CD4-positive, alpha-beta T cell treated with Interleukin-21 for 1 hour (primary cell): ENCODE measurements at places on chromosomes 6 and 20.

- no peak for DNase-seq
Observed at GRCh38 chr6:53199156-53199555, 50.5 kb upstream of the GCM1 start.

- no peak for DNase-seq
Observed at GRCh38 chr6:118501765-118502164, 46.3 kb upstream of the PLN start.

DNA sequence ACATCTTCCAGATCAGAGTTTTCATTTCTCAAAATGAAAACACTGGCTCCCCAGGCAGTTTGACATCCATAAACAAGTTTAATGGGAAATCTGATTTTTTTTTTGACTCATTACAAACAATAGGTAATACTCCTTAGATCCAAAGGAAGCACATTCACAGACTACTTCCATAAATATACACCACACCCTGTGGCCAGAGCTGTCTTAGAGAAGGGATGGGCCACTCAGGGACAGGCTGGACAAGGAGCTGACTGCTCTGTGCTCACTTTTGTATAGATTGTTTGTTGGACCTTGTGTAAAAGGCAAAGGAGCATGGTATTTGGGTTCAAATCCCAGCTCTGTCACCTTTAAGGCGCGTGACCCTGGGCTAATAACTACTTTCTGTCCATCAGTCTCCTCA, 12.8 kb upstream of the DDO start:
- DNase-seq: no peak

DNA sequence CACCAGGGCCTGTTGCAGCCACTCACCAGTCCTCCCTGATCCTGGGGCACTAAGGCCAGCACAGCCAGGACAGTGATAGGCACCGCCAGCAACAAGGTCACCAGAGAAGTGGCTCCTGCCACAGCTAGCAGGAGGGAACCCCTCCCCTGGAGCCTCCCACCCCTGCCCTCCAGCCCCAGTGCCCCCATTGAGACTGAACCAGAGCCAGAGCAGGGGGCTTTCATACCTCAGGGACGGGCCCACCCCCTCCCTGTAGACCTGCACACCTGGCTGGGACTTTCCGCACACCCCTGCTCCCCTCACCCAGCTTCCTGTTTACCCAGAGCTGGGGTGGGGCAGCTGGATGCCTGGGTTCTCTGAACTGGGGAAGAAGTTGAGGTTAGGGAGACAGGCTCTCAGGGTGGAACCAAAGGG, at the start of gene LTB:
LTB (minus strand) TSS at position 195 of the 414 bp plus-strand sequence; CDS start at position 188, 7 bp downstream.
- peak; percentile 83 for DNase-seq

GRCh38 chr20:47878601-47879027, 93.3 kb upstream of the SULF2 start:
- no peak for DNase-seq

- DNase-seq: no peak
Observed at GRCh38 chr6:156348424-156348823, 428.8 kb upstream of the ARID1B start.

DNA sequence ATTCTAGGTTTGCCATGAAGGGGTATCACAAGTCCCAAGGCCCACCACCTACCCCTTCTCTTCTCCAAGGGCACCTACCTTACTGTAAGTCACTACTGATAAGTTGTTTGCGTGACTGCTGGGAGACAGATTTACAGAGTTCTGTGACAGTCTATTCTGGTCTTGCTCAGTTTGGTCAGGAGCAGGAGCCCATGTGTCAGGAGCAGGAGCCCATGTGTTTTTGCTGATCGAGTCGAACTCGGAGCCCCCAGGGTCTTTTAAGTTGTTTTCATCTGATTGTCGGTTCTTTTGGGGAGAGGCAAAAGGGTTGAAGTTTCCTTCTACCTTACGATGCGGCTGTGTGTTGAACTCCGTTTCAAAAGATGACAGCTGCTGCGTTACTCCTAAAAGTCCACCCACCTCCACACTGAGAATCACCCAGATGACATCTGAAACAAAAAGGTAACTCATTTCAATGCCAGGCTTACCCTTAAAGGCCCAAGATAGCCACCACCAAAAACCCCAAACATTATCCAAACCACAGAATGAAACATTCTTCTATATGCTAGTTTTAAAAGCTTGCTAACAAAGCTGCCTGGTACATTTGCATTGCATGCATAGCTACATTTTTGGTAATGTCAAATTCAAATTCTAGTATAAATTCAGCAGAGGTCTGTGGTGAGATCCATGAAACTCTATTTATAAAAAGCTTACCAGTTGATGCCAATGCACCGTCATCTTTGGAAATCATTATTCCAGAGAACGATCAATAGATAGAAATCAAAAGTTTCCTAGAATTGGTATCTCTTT, 50.5 kb upstream of the SPDEF start:
- DNase-seq: no peak

- DNase-seq: no peak
Observed at GRCh38 chr20:22339946-22340345, 244.4 kb downstream of the FOXA2 start.

DNA sequence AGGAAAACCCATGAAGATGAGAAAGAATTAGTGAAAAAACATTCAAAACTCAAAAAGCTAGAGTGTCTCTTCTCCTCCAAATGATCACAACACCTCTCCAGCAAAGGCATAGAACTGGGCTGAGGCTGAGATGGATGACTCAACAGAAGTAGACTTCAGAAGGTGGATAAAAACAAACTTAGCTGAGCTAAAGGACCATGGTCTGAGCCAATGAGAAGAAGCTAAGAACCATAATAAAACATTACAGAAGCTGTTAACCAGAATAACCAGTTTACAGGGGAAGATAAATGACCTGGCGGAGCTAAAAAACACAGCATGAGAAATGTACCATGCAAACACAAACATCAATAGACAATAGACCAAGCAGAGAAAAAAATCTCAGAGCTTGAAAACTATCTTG, 904.1 kb upstream of the MANEA start:
- DNase-seq: no peak

DNA sequence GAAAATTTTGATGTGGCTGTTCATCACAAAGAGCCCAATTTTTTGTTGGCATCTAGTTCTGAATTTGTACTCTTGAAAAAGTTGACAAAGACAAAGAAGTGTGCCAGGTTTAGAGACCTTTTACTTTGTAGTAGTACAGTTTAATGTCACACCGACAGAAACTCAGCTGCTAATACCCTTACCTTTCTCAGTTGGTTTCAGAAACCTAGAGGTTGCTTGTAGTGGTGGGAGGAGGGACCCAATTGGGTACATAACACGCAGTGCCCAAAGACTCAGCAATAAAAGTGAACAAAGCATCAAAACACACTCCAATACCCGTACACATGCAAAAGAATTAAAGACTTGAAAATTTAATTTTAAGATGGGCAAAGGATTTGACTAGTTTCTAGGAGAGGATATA, 203.7 kb downstream of the CDKAL1 start:
- DNase-seq: no peak

DNA sequence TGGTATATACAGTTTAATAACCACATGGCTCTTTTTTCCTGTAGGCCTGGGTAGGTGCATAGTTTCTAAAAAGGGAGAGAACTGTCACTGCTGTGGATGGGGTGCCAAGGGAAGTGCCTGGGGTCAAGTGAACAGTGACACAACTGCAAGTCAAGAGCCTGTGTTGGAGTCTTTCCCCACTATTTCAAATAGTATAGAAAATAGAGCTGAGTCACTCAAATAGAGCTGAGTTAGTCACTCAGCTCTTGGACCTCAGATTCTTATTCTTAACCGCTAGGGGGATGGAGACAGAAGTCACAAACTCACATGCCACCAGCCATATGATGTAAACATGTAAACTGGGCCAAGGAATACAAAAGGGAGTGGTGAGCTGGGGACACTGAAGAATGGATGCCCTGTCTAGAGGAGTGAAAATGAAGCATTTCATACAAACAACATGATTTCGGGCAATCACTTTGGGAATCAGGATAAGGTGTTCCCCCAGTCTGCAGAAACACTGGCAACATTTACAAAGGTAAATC, 2.1 kb downstream of the NQO2 start:
- peak; percentile 71 for DNase-seq

GRCh38 chr20:23438661-23439060, 824 bp upstream of the CSTL1 start:
- DNase-seq: no peak

- DNase-seq: no peak
Observed at GRCh38 chr6:103017878-103018277, 1624.4 kb downstream of the GRIK2 start.

DNA sequence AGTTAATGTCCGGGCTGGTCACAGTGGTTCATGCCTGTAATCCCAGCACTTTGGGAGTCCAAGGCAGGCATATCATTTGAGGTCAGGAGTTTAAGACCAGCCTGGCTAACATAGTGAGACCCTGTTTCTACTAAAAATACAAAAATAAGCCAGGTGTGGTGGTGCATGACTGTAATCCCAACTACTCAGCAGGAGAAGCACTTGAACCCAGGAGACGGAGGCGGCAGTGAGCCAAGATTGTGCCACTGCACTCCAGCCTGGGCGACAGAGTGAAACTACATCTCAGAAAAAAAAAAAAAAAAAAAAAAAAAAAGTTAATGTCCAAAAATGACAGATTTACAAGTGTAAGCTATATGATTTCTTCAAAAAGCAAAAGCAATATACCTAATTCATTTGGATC, 124.9 kb downstream of the CCDC170 start:
- DNase-seq: no peak

GRCh38 chr6:7777074-7777473, 51.2 kb downstream of the BMP6 start:
- DNase-seq: no peak

DNA sequence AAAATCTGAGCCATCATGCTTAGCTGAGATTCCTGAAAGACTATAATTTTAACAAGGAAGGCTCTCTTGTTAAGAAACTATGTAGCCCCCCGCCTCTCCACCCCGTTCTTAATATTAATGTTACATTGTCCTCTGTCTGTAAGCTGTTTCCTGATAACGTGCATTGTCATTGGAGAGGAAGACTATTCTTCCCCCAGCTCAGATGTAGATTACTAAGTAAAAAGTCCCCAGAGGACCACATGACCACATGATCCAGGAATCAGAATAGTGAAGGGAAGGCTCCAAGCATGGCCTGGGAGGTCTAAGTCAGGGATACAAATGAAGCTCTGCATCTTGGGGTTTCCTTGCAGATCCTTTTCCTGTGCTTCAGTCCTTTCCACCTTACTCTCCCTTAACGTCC, 106.4 kb downstream of the JARID2 start:
- DNase-seq: no peak

GRCh38 chr6:113823916-113824315, 33.2 kb upstream of the MARCKS start:
- DNase-seq: no peak

DNA sequence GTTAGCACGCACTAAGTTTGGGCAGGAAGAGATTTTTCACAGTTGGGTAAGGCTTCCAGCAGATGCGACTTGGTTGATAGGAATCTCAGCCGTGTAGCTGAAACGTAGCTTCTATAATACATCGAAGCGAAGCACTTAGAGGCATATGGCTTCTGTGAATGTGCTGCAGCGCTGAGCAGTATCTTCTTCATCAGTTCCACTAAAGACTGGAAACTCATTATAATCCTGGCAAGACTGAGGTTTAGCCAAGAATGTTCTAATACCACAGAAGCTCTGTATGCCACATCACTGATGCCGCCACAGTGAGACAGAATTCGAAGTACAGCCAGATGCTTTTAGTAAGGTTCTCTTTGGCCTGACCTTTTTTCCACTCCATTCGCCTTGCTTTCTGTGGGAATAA, 680.2 kb upstream of the AGPAT4 start:
- no peak for DNase-seq

- DNase-seq: no peak
Observed at GRCh38 chr6:52130440-52130839, 43.0 kb upstream of the PKHD1 start.

GRCh38 chr6:117550618-117551242, 51.6 kb downstream of the GOPC start:
- no peak for DNase-seq

DNA sequence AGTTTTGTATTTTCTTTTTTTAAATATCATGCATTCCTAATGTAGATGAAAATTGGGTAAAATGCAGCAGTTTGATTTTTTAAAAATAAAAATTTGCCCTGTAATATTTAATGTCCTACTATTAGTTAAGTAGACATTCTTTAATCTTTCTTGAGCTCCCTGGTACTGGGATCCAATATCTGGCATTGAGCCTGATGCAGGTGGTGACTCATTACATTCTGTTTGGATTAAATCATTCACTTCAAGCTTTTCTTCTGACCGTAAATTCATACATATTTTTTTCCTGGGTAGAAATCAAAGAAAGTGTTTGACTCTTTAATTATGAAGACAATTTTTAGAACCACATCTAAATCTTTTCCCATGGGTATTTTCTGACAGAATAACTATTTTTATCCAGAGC, 768.8 kb upstream of the SLC35B3 start:
- no peak for DNase-seq

DNA sequence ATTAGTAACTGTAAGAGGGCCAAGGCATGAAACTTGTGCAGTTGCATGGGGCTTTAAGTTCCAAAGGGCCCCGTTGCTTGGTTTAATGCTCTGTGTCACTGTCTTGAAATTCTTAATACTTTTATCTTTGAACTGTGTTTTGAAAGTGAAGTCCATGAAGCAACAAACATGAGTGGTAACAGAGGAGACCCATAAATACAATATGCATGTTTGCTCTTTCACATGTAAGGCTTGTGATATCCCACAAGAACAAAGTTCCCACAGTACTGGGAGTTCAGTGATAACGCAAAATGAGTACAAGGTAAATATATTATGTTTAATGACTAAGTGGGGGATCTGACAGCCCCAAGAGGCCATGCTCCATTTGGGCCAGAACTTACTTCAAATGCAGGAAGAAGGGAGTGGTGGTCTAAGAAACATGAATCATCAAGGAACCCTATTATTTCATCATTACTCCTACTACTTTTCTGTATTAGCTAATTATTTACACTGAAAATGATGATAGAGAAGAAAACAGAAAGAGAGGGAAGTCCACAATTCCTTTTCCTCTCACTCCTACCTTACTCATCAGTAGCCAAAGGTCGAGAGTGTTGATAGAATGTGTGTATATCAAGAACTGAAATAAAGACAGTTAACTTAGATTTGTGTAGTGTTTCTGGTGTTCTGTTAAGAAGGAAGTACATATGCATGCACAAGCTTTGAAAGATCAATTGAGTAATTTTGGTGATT, 157.3 kb downstream of the PHF3 start:
- DNase-seq: no peak
